Effector memory CD8-positive, alpha-beta T cell (primary cell): ENCODE measurements at places on chromosomes 2 and 18.

DNA sequence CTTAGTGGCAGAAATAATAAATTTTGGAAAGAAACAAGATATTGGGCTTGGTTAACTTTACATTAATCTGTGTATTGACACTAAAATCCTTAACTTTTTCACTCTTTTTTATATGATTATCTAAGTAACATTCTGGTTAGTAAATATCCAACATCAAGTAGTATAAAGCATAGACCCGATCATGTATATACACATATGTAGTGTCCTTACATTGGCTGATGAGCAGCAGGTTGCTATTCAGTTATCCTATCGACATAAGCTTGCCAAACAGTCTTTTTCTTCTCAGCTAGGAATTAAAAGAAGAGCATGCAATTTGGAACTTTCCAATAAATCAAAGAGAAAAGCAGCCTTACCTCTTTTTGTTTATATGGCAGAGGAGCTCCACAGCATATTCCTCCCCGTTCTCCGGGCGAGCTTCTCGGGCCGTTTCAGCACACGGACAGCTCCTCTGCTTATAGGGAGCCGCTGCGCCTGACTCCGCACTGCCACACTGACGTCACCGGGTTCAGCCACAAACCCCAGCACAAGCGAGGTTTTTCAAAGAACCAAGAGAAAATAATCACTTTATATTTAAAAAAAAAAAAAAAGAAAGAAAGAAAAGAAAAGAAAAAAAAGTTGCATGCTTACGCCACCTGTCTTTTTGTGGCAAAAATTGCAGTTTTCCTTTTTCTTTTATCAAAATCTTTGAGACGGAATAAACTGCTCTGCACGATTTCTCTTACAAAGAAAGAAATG, at the start of gene SCG2:
Gene SCG2 (minus strand): TSS at position 430 of the 735 bp plus-strand sequence. CDS start 3,079 bp downstream, outside the sequence.
- no peak for DNase-seq

DNA sequence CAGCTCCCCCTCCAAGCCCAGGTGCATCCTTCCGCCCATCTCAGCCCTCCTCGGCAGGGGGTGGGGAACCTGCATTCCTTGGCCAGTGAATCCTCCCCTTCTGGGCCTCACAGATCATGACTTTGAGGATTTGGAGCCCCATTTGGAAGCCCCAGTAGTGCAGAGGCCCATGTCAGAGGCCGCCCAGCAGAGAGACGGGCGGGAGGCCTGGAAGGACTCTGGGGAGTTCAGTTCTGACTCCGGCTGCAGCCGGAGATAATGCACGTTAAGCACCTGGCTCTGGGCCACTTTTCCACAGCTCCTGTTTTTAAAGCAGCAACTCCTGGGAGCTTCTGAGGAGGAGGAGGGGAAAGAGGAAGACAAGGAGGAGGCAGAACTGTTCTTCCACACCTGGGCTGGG, 14.9 kb downstream of the ATOH8 start:
- no peak for DNase-seq

DNA sequence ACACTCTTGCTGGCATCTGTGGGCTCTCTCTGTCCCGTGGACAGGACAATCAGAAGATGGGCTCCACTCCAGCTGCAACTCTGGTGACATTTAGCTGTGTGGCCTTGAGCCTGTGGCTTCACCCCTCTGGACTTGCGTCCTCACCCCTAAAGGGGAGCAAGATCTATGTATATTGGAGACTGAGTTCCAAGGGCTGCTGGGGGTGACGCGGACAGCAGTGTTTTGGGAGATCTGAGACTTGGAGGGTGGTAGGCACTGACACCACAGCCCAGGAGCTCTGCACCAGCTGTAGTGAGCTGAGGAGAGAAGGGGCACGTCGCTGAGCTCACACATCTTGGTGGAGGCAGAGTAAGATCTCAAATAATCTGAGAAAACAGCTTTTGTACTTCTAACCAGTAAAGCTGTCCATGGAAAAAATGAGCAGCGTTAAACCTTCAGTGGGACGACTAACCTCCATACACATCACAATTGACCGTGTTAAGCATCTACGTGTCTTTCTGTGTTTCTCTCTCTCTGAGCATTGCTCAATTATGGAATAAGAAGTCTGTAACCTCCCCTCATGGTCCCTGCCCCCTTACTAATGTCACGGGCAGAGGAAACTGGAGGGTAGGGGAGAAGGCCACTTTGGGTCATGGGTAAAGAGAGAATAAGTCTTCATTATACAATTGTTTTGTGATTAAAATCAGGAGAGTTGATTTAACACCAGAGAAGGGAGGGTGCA, 85.8 kb downstream of the SH3RF3 start:
- no peak for DNase-seq

GRCh38 chr2:111665011-111665410, 219.0 kb downstream of the ANAPC1 start:
- no peak for DNase-seq

DNA sequence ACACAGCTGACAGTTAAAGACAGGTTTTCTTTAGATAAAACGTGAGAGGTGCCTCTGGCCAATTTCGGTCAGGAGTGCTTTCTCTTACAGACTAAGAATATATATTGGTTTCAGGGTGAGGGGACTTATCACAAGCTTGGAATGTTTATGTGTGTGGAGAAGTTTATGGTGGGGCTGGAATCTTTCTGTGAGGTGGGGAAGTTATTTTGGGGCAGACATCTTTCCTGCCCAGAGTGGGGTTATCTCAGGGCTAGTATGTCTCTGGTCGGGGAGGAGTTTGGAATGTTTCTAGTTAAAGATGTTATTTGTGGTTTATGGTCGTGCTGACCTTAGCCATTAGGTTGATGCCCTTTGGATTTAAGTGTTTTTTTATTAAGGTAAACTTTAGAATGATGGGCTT, 115.2 kb downstream of the SLC5A7 start:
- no peak for DNase-seq
